ENCODE measurements at places on chromosomes 7 and 10. TPM values are rescaled to one million over a fixed set of nuclear protein-coding genes. Genes with fewer than 3 reads are reported as not detected.

The MBL2 gene
- not detected for total RNA-seq

The GPR15LG gene
- not detected for total RNA-seq

The CPA4 gene
- total RNA-seq = 6.8 TPM

The SMNDC1 gene
- 48.8 TPM for total RNA-seq

The ANXA8L1 gene
- total RNA-seq = 95.5 TPM

The TAS2R41 gene
- not detected for total RNA-seq

The MCM10 gene
- 27.1 TPM for total RNA-seq

The ENTPD1 gene
- not detected for total RNA-seq

The SPACDR gene
- 0.73 TPM for total RNA-seq

The NOC3L gene
- 24.2 TPM for total RNA-seq

The BTBD16 gene
- 0.41 TPM for total RNA-seq

The HYAL4 gene
- total RNA-seq = not detected

The NACAD gene
- total RNA-seq = 0.29 TPM

The EGR2 gene
- 0.34 TPM for total RNA-seq

The IL15RA gene
- 4.5 TPM for total RNA-seq

The TRIM50 gene
- not detected for total RNA-seq

The NAT16 gene
- 0.06 TPM for total RNA-seq
